Colonic mucosa (tissue), 4 donors: ENCODE measurements at places on chromosomes 5 and 9.

GRCh38 chr9:84880835-84881234 is 211.3 kb downstream of the NTRK2 start:
- no peak for DNase-seq

GRCh38 chr5:5179597-5179996 is 39.5 kb downstream of the ADAMTS16 start:
- no peak for DNase-seq

- DNase-seq = no peak
Measured at GRCh38 chr9:107874591-107875369, 385.2 kb upstream of the KLF4 start.

DNA sequence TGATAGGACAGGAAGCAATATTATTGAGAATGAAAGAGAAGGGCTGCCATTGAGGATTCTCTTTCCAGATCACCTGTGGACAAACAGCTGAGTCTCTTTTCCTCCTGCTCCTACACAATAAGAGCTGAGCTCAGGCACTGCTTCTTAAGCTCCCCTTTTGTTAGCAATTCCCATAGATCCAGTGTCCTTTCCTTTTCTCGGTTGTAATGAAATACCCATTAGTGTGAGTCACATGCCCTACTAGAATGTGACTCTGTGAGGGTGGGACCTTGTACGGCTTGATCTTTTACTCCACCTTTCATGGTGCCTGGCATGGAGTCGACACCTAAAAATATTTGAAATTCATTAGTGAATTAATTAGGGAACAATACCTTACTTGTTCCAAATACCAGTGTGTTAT is 269.2 kb downstream of the NR3C1 start:
- DNase-seq = no peak

DNA sequence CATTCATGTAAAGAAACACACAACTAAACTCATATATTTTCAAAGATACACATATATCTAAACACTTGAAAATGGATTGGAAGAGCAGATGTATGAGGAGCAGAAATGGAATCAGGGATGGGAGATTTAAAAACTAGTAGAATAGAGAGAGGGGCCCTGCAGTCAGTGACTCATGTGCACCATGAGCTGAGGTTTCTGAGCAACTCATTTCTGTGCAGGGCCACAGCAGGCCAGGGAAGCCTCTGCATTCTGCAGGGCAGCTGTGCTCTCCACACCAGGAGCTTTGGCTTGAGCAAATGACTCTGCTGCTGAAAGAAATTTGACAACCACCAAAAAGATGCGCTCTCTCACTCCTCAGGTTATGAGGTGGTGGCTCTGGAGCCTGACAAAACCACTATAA is 27.1 kb downstream of the LHX6 start:
- no peak for DNase-seq

GRCh38 chr9:125564631-125565030 is 142.4 kb downstream of the MAPKAP1 start:
- DNase-seq = no peak

- DNase-seq = no peak
Measured at GRCh38 chr5:148970876-148971275, 92.0 kb downstream of the SH3TC2 start.

DNA sequence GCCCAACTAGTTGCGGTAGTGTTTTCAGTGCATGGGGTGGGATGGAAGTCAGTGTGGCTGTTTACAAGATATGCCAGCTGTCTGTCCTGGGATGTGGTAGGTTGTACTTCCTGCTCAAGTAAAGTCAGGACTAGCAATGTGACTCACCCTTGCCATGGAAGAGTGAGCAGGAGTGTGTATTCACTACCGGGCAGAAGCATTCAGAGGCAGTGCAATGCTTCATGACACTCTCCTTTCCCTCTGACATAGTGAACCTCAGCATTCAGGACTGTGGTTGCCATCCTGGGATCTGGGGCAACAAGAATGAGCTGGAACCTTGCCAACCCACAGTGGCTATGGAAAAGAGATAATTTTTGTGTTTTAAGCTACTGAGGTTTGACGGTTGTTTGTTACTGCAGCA is 68.9 kb downstream of the BOD1 start:
- no peak for DNase-seq

DNA sequence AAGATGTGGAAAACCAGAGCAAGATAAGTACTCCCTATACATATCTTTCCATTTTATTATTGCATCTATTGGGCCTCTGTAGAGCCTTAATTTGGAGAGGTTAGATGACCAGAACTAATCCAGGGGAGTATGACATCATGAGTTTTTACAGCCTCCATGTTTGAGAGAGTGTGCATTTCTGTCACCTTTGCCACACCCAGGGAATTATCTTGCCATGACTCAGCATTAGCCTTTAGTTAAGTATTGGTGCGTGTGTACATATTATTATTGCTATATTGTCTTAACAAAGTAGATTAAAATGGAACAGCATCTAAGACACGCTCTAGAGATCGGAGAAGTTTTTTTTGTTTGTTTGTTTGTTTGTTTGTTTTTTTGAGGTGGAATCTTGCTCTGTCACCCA is 27.6 kb downstream of the DIMT1 start:
- no peak for DNase-seq

- no peak for DNase-seq
Measured at GRCh38 chr9:14303521-14303920, 10.4 kb downstream of the NFIB start.

GRCh38 chr5:153559926-153560325 is 69.5 kb downstream of the GRIA1 start:
- no peak for DNase-seq

GRCh38 chr5:160379511-160379910 is 9.1 kb upstream of the C1QTNF2 start:
- no peak for DNase-seq
